ENCODE measurements at places on chromosomes 2 and 18.

DNA sequence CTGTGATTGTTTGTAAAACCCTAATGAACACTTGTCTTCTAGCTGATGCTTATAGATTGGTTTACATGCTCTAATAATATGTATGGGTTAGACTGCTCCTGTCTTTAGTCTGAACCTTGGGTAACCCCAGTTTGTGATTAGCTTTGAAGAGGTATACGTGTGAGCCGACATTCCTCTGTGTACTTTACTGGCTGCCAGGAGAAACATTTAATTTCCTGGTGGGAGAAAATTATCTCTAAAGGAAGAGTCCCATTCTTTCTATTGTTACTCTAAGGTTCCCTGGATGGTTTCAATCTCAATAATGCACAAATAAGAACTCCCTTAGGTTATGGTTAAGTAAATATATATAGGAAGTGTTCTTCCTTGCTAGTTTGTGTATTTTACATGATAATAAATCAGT, 143.6 kb upstream of the ZSWIM2 start:
- DNase-seq, result no peak

DNA sequence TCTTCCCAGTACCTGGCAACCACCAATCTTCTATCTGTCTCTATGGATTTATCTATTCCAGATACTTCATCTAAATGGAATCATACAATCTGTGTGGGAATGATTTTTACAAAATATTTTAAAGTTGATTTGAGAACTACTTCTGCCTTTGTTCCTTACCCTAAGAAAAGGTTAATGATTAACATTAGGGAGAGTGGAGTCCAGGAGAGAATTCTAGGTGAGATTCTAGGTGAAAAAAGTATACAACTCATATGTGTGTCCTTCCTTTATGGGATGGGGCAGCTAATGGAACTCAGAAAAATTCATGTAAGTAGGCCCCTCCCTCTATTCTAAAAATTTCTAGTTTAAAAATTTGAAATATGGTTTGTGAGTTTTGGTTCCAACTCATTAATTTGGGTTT, 35.9 kb upstream of the WDSUB1 start:
- no peak for DNase-seq

DNA sequence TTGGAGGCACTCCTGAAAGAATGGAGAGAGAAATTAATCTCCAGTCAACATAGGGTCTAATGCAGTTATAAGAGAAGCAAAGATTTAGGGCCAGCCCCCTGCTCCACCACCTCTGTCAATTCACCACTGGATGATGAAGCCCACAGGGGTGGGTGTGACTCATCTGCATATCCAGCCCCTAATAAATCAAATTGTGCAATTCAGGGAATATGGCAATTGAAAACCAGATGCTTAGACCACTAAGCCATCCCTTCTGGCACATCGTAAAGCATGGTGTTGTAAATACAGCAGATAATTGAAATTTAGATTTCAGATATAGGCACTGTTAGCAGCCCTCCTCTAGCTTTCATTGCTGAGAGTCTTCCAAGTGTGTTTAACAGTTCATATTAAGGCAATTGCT, 541.4 kb downstream of the PARD3B start:
- DNase-seq, result no peak

DNA sequence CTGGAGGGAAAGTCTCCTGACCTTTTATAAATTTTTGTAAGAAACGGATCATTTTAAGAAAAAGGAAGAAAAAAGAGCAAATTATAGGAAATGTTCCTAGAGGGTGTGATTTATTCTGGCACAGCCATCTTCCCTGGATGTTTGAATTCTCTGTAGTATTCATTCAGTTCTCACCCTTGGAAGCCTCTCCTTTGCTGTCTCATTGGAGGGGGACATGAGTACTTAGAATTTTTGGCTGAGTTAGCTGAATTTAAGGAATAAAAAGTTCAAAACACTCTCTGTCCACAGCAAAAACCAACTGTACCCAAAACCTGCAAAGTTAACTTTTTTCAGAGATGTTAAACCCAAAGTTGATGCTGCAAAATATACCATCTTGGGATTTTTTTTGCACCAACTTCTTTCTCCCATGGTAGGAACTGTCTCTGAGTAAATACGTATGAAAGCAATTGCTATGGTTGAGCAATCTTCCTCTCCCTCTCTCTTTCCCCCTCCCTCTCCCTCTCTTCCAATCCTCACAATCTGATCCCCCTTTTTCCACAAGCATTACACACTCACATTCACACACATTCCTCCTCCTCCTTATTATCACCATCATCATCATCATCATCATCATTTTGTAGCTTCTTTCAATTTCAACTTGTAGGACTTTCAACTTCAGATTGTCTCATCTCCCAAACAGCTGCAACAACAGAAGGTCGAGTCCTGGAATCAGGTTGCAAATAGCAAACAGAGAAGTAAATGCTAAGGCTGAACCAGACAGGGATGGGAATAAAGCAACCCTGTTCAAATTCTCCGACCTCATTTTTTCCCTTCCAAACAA, 183.7 kb downstream of the GFPT1 start:
- no peak for DNase-seq

- no peak for DNase-seq
Measured at GRCh38 chr18:55833543-55833942, 245.6 kb upstream of the TCF4 start.

GRCh38 chr2:192073878-192074277, 120.9 kb downstream of the TMEFF2 start:
- no peak for DNase-seq

DNA sequence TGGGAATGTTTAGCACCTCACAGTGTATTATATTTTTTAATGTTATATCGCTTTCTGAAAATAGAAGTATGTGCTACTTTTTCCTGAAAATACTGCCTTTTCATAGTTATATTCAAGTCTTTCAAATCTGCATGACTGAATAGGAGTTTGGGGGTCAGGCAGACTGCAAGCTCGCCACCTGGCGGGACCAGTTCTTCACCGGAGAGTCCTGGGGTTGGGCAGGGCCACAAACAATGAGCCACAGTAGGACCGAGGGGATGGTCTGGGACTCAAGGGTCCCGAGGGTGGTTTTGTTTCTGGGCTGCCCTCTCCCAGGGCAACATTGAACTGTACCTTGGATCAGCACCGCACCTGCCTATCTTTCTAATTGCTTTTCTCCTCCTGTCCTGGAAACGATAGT, 70.6 kb downstream of the VWA3B start:
- no peak for DNase-seq

GRCh38 chr2:181183878-181184542, 203.6 kb downstream of the UBE2E3 start:
- DNase-seq, result no peak

GRCh38 chr2:174544156-174544555, 53.4 kb downstream of the WIPF1 start:
- DNase-seq, result peak; percentile 59

DNA sequence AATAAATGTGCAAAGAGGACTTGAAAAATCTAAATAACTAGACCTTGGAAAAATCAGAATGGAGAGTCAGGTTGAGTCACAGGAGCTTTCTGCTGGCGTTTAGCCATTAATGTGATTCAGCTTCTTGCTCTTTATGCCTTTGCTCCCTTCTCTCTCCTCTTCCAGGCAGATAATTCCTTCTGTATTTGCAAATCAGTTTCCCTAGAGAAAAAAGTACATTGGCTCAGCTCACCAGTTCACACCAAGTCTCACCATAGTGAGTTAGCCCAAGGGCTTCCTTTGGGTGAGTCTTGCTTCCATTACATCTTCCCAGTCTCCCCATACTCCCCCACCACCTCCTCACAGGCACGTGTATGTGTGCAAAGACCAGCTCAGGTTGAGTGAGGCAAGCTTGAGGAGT, 73.6 kb downstream of the CYBRD1 start:
- DNase-seq, result no peak

- DNase-seq, result peak; percentile 30
Measured at GRCh38 chr18:48404716-48405507, 4.3 kb downstream of the ZBTB7C start.

GRCh38 chr18:56189615-56190014, 448.8 kb downstream of the TXNL1 start:
- no peak for DNase-seq

GRCh38 chr2:137249463-137250130, 484.3 kb downstream of the THSD7B start:
- DNase-seq, result no peak

- peak; percentile 1 for DNase-seq
Measured at GRCh38 chr2:238499731-238500580, 73.2 kb downstream of the ASB1 start.

GRCh38 chr2:238379096-238379810, 47.5 kb upstream of the ASB1 start:
- peak; percentile 61 for DNase-seq

GRCh38 chr2:240982821-240983281, 15.6 kb upstream of the SNED1 start:
- DNase-seq, result no peak

DNA sequence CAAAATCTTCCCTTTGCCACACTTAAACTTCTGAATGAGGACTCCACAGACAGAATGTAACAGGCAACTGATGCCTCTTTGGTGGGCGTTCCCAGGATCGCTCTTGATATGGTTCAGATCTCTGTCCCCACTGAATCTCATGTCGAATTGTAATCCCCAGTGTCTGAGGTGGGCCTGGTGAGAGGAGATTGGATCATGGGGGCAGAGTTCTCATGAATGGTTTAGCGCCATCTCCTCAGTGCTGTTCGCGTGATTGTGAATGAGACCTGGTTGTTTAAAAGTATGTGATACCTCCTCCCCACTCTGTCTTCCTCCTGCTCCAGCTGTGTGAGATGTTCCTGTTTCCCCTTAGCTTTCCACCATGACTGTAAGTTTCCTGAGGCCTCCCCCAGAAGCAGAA, 111.1 kb upstream of the SLC66A3 start:
- no peak for DNase-seq

GRCh38 chr2:3661149-3661660, 3.2 kb downstream of the ALLC start:
- no peak for DNase-seq

GRCh38 chr2:119134775-119135174, 23.8 kb downstream of the C1QL2 start:
- no peak for DNase-seq

DNA sequence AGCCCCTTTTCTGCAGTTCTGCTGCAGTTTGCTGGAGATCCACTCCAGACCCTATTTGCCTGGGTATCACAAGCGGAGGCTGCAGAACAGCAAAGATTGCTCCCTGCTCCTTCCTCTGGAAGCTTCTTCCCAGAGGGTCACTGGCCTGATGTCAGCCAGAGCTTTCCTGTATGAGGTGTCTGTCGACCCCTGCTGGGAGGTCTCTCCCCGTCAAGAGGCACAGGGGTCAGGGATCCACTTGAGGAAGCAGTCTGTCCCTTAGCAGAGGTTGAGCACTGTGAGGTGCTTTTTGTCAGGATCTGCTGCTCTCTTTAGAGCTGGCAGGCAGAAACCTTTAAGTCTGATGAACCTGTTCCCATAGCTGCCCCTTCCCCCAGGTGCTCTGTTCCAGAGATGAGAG, 42.0 kb upstream of the MYL1 start:
- DNase-seq, result no peak

- DNase-seq, result peak; percentile 26
Measured at GRCh38 chr2:238106698-238107524, 6.8 kb downstream of the ESPNL start.

GRCh38 chr2:79887747-79888374, 375.0 kb downstream of the CTNNA2 start:
- DNase-seq, result peak; percentile 9

GRCh38 chr2:157367704-157368103, 42.1 kb upstream of the ERMN start:
- no peak for DNase-seq

DNA sequence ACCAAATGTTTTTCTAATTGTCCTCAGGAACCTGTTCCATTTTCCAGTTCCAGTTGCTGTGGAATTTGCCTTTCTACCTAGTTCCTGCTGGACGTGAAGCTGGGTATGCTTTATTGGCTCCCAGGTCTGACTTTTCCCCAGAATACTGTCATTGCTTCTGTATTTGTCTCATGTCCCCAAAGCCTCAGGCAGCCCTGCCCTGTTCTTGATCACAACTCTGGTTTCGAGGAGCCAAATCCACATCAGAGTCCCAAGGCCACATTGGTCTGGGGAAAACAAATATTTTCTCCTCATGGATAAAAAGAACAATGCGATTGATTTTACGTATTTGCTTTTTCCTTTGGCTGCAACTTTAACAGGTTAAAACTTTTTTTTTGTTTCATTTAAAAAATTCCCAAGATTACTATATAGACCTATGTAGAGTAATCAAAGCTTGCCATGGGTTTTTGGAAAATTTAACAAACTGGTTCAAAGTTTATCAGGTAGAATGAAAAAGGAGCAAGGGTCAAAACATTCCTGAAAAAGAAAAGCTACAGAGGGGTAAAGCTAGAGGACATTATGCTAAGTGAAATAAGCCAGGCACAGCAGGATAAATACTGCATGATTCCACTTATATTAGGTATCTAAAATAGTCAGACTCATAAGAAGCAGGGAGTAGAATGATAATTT, 85.2 kb downstream of the MDH1 start:
- no peak for DNase-seq

DNA sequence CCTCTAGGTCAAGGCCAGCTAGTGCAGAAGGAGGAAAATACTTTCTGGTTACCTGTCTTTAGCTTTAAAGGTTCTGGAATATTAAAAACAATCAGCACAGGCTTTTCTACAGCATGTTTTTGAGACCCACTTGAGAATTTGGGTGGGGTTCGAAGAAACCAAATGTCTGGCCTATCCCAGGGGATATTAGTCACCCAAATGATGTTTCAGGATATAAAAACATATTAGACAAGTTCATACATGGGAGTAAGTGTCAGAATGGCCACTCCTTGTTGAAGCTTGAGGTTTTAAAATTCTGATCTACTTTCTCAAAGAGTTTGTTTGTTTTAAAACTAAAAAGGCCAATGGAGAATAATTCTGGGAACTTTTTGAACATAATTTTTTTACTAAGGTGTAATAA, 158.6 kb upstream of the DLX2 start:
- no peak for DNase-seq

Data from activated CD4-positive, alpha-beta memory T cell treated with anti-CD3 and anti-CD28 coated beads for 36 hours (primary cell).